ENCODE measurements at places on chromosomes 2 and 18.

DNA sequence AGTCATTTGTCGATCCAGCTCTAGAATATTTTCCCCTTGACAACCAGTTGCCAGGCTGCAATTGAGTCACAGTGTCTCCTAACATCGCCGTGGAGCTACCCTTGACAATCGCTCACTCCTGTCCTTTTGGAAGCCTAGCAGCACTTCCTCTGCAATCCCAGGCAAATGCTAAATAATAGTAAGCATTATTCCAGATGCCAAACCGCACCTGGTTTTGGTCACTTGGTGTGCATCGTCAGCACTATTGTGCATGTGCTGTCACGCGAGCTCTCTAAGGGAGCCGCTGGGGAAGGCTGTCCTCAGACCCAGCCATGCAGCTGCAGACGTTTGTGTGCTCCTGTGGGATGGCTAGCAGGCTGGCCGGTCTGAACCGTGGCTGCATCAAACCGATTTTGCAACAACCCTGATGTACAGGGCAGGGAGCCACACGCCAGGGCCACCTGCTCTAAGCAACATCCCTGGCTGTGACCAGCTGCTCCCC, 549.5 kb upstream of the ID2 start:
- no peaks in the 10 kb centered on the region for H3K27me3 ChIP-seq
- no peak overlapping the region for H3K4me3 ChIP-seq
- no peak overlapping the region for H3K27ac ChIP-seq
- H3K4me1 ChIP-seq = peaks cover 5% of the 10 kb centered on the region

GRCh38 chr18:22639561-22639960, 221.8 kb upstream of the CTAGE1 start:
- DNase-seq = no peak
- H3K36me3 ChIP-seq = no peaks in the 10 kb centered on the region
- no peak overlapping the region for H3K27ac ChIP-seq
- H3K4me3 ChIP-seq = no peak overlapping the region
- H3K27me3 ChIP-seq = no peaks in the 10 kb centered on the region

DNA sequence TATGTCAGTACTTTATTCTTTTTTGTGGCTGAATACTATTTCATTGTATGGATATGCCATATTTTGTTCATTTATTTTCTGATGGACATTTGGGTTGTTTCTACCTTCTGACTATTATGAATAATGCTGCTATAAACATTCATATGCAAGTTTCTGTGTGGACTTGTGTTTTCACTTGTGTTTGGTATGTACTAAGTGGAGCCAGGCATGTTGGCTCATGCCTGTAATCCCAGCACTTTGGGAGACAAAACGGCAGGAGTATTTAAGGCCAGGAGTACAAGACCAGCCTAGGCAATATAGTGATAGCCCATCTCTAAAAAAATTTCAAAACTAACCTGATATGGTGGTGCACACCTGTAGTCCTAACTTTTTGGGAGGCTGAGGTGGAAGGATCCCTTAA, 23.3 kb downstream of the MARCHF7 start:
- peaks cover 54% of the 10 kb centered on the region for H3K36me3 ChIP-seq
- no peak overlapping the region for H3K27ac ChIP-seq
- H3K27me3 ChIP-seq = no peaks in the 10 kb centered on the region
- no peaks in the 10 kb centered on the region for H3K4me1 ChIP-seq

DNA sequence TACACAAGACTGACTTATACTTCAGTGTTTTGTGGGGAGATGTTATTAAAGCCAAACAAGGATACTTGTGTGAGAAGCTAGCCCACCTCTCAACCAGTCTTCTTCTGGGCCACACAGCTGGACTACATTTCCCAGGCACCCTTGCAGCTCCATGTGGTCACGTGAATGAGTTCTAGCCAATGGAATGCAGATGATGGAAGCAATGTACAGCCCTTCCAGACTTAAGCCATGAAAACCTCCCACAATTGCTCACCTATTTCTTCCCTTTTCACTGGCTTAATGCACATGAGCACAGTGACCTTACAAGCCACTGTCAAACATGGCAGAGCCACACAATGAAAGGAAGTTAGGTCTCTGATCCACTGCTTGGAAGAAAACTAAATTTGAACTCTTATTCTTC, 20.4 kb upstream of the FEZ2 start:
- no peaks in the 10 kb centered on the region for H3K36me3 ChIP-seq
- DNase-seq = no peak
- no peak overlapping the region for H3K27ac ChIP-seq

- DNase-seq = no peak
- no peak overlapping the region for H3K4me3 ChIP-seq
- no peaks in the 10 kb centered on the region for H3K4me1 ChIP-seq
- peaks cover 2% of the 10 kb centered on the region for H3K27me3 ChIP-seq
Observed at GRCh38 chr18:9965711-9966624, 52.2 kb downstream of the VAPA start.

DNA sequence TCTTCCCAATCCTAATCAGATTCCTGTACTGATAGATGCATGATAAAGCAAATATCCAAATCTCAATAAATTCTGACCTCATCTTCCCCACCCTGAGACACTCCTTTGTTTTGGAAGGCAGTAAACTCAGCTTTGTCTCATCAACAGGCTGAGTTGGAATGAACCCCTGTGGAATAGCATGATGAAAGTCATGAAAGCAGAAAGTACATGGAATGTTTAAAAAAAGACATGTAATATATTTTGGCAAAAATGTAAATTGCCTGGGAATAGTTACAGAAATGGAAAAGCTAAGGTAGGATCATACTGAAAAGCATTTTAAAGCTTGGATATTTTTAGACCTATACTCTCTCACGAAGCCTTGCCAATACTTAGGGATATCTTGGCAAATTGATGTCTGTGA, 468.7 kb upstream of the CDH7 start:
- H3K36me3 ChIP-seq = no peaks in the 10 kb centered on the region
- H3K4me3 ChIP-seq = no peak overlapping the region
- H3K27me3 ChIP-seq = no peaks in the 10 kb centered on the region
- no peak overlapping the region for H3K27ac ChIP-seq
- no peaks in the 10 kb centered on the region for H3K4me1 ChIP-seq

- H3K4me3 ChIP-seq = no peak overlapping the region
- peaks cover 14% of the 10 kb centered on the region for H3K4me1 ChIP-seq
- peak; percentile 53 for DNase-seq
- H3K27ac ChIP-seq = no peak overlapping the region
- no peaks in the 10 kb centered on the region for H3K27me3 ChIP-seq
- no peaks in the 10 kb centered on the region for H3K36me3 ChIP-seq
Observed at GRCh38 chr2:172968061-172968469, 107.6 kb upstream of the MAP3K20 start.

DNA sequence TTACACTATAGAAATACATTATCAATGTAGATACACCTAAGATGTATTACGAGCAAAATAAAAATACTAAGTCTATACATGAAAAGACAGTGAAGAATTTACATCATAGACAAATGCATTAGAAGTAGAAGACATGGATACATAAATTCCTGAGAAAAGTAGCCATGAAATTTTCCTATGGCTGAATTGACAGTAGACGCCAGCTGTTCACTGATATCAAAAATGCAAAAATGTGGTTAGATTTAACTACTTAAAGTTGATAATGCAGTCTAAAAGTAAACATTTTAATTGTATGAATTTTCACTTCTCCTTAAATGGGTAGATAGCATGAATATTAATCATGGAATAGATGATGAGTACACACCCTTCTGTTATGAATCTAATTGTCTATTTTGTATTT, 350.9 kb downstream of the ARHGAP15 start:
- no peak overlapping the region for H3K4me3 ChIP-seq
- no peaks in the 10 kb centered on the region for H3K27me3 ChIP-seq
- H3K27ac ChIP-seq = peak overlapping the region; percentile 67
- H3K36me3 ChIP-seq = no peaks in the 10 kb centered on the region

- H3K36me3 ChIP-seq = no peaks in the 10 kb centered on the region
- H3K27ac ChIP-seq = no peak overlapping the region
- H3K27me3 ChIP-seq = no peaks in the 10 kb centered on the region
- no peak overlapping the region for H3K4me3 ChIP-seq
- no peaks in the 10 kb centered on the region for H3K4me1 ChIP-seq
Observed at GRCh38 chr18:3540805-3541548, 91.0 kb downstream of the TGIF1 start.

DNA sequence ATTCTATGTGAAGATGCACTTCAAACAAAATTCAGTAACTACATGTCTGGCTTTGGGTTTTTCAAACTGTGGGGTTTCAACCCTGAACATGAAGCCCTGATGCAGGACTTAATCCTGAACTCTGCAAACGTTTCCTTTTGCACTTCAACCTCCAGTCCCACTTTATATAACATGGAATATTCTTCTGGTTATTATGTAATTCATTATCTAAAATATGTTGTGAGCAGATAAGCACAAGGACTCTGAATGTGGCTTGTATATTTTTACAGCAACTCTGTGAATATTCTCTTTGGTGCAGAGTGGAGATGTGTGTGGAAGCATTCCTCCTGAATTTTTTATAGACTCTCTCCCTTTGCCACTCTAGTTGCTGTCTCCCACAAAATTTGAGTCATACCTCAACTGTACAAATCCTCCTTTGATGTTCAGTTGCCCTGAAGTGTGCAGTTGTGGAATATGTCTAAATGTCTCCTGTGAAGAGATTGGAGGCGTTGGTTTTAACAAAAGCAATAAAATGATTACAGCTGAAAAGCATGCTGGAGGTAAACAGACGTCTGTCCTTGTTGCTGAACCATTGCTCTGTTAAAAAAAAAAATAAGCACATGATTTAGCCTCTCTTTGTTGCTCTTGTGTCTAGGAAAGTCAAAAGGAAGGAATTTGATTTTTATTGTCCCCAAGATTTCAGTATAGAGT, 205.1 kb upstream of the NRP2 start:
- H3K27me3 ChIP-seq = no peaks in the 10 kb centered on the region
- H3K4me3 ChIP-seq = no peak overlapping the region
- H3K36me3 ChIP-seq = no peaks in the 10 kb centered on the region
- no peak for DNase-seq

GRCh38 chr2:4358837-4359236, 655.5 kb downstream of the DCDC2C start:
- no peak overlapping the region for H3K4me3 ChIP-seq
- H3K27me3 ChIP-seq = no peaks in the 10 kb centered on the region
- DNase-seq = no peak
- no peaks in the 10 kb centered on the region for H3K36me3 ChIP-seq
- no peaks in the 10 kb centered on the region for H3K4me1 ChIP-seq

DNA sequence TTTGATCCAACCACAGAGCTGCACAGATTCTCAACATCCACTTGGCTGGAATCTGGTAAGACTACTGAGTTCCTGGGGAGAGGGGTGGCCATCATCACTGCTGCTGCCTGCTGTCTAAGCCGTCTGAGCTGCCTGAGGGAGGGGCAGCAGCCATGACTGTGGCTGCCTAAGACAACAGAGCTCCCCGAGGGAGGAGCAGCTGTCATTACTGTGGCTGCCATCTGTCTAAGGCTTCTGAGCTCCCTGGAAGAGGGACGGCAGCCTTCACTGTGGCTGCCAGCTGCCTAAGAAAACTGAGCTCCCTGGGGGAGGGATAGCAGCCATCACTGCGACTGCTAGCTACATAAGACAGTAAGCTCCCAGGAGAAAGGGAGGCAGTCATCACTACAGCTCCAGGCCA, 584.4 kb downstream of the NR4A2 start:
- H3K27ac ChIP-seq = no peak overlapping the region
- no peaks in the 10 kb centered on the region for H3K4me1 ChIP-seq
- DNase-seq = no peak
- no peak overlapping the region for H3K4me3 ChIP-seq
- H3K27me3 ChIP-seq = no peaks in the 10 kb centered on the region

DNA sequence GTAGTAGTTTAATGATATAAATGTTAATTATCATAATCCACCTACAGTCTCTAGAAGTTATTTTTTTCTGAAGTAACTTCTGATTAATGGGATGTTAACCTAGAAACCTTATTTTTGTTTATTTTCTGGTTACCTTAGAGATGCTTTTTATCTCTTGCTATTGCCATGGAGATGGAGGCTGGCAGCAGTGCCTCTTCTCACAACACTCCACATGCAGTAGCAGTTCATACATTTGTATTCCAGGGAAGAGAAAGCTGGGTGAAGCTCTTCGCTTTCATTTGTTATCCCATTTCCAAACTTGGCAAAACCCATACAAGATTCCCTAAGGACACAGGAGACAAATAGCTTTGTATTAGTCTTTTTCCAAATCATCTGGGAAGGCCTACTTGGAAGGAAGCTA, 1794.1 kb upstream of the LRRTM1 start:
- H3K36me3 ChIP-seq = no peaks in the 10 kb centered on the region
- DNase-seq = no peak

DNA sequence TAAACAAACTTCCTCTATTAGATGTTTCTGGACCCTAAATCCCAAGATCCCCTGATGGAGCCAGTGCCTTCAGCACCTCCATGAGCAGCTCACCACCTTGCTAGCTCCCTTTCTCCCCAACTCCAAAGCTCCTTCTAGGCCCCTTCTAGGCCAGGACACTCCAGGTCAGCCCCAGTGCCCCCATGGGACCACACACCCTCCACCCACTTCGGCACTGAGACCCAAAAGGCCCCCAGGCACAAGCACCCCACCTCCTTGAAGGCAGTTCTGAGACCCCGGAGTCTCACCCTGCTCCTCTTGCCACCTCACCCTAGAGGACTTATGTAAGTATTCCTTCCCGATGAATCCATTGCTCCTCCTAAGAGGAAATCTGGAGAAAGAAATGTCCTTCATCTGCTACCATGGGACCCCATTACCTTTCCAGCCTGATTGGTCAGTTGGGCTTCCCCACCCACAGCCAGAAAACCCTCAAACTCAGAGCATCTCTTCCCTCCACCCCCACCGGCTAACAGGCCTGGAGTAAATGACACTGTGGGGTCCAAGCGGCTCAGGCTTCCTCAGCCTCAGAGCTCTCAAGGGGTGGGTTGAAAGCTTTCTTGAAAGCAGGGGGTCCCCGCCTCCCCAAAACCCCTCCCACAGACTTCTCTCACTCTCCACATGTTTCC, 9.8 kb upstream of the ARMC9 start:
- no peaks in the 10 kb centered on the region for H3K36me3 ChIP-seq
- H3K4me1 ChIP-seq = peaks cover 52% of the 10 kb centered on the region
- no peaks in the 10 kb centered on the region for H3K27me3 ChIP-seq
- H3K4me3 ChIP-seq = no peak overlapping the region

GRCh38 chr2:134202371-134202770, 51.5 kb upstream of the MGAT5 start:
- H3K4me3 ChIP-seq = no peak overlapping the region
- H3K27ac ChIP-seq = no peak overlapping the region
- no peaks in the 10 kb centered on the region for H3K27me3 ChIP-seq
- DNase-seq = no peak
- peaks cover 37% of the 10 kb centered on the region for H3K4me1 ChIP-seq
- H3K36me3 ChIP-seq = no peaks in the 10 kb centered on the region

DNA sequence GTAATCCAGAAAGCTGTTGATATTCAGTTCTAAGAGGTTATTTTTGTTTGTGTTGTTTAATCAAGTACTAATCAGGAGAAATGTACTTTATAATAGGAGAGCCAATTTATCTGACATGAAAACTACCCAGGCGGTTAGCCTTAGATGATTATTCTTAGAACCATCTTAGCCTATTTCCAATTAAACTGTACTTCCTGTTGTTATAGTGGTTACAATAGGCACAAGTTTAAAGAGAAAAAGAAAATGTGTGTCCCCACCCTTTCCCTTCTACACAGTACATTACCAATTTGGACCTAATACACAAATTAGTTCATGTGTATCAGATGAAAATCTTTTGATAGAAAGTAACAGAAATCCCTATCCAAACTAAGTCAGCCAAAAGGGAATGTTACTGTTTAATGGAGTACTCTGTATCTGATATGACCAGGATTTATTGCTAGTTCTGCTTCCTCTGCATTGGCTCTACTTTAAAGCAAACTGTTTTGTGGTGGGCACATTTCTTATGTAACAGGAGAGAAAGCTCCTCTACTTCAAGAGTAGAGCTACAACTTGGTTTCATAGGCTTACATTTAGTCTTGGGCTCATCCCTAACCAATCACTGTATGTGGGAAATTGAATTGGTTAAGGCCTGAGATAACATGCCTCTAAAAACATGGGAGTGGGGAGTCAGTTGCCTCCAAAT, 217.9 kb downstream of the UBE2E3 start:
- no peaks in the 10 kb centered on the region for H3K36me3 ChIP-seq
- H3K27me3 ChIP-seq = no peaks in the 10 kb centered on the region
- H3K4me1 ChIP-seq = no peaks in the 10 kb centered on the region
- no peak overlapping the region for H3K4me3 ChIP-seq
- H3K27ac ChIP-seq = no peak overlapping the region
